ENCODE measurements at places on chromosomes 4 and X.

GRCh38 chrX:68717663-68718442 is 70.4 kb downstream of the STARD8 start:
- DNase-seq: no peak

DNA sequence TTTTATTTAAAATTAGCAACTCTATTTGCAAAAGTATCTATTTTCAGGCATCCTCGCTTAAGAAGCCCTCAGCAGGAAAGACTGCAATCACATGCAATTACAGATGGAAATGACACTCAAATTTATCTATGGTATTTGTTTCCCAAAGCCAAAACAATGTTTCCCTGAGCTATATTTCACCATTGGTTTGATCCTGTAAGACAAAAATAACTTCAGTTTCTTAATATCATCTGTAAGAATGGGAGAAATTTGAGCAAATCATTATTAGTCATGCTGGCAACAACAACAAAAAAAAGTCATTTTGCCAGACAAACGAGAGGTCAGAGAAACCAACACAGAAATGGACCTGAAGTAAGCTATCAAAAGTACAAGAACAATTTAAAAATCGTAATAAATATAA is 204.1 kb downstream of the NR3C2 start:
- no peak for DNase-seq

DNA sequence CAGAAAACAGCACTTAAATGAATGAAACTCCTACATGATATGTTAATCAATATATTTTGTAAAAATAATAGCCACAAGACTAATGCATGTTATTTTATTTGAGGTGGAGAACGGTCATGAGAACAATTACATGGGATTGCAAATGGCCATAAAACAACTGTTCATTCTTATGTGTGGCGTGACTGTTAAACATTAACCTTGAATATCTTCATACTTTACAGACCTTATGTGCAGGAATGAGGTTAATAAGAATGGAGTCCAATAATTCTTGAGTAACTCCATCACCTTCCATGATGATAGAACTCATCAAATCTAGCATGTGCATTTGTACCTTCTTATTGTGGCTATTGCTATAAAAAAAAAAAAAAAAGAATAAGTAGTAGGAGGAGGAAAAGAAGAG is 55.3 kb downstream of the PDS5A start:
- peak; percentile 16 for DNase-seq

DNA sequence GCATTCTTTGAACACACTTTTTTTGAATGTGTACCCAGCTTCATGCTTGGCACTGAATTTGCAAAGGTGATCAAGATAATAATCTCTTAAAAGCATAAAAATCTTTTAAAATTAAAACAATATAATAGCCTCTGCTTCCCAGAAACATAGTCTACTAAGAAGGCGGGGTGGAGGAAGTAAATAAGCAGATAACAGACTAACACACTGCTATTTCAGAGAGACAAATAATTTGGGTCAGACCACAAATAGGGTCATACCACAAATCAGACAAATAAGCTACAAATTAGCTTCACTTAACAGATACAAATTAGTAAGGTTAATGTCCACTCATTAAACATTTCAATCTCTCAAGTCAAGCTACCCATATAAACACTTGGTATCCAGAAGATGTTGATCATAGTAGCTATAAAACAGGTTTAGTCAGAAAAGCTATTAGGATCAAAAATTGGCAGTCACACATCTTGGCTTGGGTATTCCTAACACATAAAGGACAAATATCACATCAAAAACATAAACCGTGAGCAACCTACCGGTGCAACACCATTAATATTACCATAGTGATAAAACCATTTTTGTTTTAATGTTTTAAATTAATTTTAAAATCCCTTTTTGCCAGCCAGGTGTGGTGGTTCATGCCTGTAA is 47.3 kb downstream of the PPP3CA start:
- no peak for DNase-seq

GRCh38 chr4:70741867-70742658 is 20.3 kb downstream of the RUFY3 start:
- DNase-seq: no peak

DNA sequence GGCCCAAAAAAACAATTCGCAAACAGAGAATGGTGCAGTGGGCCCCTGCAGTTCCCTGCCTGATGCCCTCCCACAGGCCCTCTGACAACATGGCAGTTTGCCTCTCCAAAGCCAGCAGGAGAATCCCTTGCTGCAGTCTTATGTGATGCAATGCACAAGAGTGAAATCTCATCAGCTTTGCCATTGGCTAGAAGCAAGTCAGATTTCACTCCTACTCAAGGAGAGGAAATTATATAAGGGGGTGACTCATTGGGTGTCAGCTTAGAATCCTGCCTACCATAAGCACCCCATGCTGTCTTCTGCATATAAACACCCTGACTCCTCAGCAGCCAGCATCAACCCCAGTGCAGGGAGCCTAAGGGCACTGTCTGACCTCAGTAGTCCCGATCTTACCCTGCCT is 157.3 kb upstream of the LDB2 start:
- no peak for DNase-seq

- DNase-seq: no peak
Measured at GRCh38 chr4:48046059-48046458, 29.5 kb downstream of the NIPAL1 start.
